Stimulated activated CD4-positive, alpha-beta T cell treated with anti-CD3 and anti-CD28 coated beads, Interleukin-4, amount 100 ng/mL, for 24 hours (primary cell): ENCODE measurements at places on chromosomes 1 and 21.

GRCh38 chr1:235093013-235093695 lies 35.5 kb downstream of the TOMM20 start:
- no peak for DNase-seq

- no peak for DNase-seq
These were observed 24.8 kb upstream of the KCTD3 start for GRCh38 chr1:215542301-215542700.

GRCh38 chr1:159908031-159908940 lies 8.3 kb upstream of the CFAP45 start:
- DNase-seq = no peak

DNA sequence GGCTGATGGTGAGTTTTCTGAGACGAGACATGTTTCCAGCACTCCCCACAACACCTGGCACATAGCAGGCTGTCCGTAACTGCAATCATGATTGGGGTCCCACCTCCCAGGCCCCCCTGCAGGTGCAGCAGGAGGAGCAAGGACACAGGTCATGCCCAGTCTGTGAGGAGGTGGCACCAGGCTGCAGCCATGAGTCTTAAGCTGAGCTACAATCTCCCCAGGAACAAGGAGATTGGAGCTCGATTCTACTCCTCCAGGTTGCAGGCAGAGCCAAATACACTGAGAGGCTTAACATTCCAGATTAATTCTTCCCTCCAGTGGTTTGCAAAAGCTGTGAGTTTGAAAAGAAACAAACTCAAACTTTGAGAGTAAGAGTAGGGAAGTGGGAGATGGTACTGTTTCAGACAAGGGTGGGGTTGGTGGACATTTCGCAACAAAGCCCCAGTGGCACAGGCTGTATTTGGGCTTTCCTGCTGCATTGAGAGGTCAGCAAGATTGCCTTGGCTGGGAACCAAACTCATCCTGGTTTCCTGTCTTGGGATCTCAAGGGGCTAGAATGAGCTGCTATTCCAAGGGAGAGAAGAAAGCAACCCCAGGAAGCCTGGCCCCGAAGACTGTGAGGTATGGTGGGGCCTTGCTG lies 64.8 kb upstream of the GALNT2 start:
- no peak for DNase-seq
